ENCODE measurements at places on chromosomes 4 and X.

DNA sequence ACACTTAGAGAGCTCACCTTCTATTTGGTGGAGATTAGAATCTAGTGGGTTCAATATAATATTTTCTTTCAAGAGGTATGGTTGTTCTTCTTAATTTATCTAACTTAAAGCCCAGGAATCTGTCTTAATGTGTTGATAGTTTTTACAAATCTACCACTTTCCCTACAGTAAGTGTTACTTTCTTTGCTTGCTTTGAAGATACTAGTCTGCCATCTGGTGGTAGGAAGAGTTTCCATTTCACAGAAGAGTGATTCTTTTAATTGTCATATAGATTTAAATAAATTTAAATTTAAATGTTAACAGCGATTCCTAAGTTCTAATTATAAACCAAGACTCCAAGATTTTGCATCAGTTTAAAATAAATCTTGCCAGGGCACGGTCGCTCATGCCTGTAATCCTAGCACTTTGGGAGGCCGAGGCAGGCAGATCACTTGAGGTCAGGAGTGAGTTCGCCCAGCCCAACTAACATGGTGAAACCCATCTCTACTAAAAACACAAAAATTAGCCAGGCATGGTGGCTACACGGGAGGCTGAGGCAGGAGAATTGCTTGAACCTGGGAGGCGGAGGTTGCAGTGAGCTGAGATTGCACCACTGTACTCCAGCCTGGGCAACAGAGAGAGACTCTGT lies 43.5 kb downstream of the NUDT9 start:
- no peak for DNase-seq

DNA sequence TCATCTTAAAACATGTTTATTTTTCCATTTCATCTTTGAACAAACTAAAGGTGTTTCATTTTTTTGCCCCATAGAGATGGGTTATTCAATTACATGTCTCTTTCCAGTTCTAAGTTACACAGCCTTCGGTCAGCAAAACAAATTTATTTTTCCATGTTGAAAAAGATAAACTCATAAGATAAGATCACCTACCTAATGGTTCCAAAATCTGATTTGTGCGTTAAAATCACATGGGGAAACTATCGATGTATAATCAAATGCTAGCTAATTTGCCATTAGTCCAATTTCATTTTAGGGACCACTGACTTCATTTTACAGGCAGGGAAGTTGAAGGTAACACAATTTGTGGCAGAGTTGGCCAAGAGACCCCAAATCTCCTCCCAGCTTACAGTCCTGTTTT lies 67.2 kb upstream of the ACSL1 start:
- DNase-seq, result no peak

- no peak for DNase-seq
Observed at GRCh38 chr4:3221996-3222395, 27.0 kb upstream of the MSANTD1 start.

DNA sequence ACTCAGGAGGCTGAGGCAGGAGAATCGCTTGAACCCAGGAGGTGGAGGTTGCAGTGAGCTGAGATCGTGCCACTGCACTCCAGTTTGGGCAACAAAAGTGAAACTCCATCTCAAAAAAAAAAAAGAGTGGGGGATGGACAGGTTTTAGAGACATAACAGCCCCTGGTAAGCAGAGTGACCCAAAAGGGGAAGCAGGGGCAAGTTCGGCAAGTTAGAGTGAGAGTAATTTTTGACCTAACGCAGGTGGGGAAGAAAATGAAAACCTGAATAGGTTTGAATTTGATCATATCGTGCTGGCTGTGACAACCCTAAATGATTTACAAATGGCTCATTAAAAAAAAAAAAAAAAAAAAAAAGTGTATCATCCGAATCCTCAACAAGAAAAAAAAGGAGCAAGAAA lies 25.7 kb upstream of the TMEM131L start:
- DNase-seq, result no peak

- DNase-seq, result no peak
Observed at GRCh38 chrX:129091097-129091496, 432.2 kb downstream of the SMARCA1 start.

- no peak for DNase-seq
Observed at GRCh38 chr4:111812114-111812513, 333.1 kb upstream of the FAM241A start.

- no peak for DNase-seq
Observed at GRCh38 chr4:94548571-94548970, 96.8 kb downstream of the PDLIM5 start.

DNA sequence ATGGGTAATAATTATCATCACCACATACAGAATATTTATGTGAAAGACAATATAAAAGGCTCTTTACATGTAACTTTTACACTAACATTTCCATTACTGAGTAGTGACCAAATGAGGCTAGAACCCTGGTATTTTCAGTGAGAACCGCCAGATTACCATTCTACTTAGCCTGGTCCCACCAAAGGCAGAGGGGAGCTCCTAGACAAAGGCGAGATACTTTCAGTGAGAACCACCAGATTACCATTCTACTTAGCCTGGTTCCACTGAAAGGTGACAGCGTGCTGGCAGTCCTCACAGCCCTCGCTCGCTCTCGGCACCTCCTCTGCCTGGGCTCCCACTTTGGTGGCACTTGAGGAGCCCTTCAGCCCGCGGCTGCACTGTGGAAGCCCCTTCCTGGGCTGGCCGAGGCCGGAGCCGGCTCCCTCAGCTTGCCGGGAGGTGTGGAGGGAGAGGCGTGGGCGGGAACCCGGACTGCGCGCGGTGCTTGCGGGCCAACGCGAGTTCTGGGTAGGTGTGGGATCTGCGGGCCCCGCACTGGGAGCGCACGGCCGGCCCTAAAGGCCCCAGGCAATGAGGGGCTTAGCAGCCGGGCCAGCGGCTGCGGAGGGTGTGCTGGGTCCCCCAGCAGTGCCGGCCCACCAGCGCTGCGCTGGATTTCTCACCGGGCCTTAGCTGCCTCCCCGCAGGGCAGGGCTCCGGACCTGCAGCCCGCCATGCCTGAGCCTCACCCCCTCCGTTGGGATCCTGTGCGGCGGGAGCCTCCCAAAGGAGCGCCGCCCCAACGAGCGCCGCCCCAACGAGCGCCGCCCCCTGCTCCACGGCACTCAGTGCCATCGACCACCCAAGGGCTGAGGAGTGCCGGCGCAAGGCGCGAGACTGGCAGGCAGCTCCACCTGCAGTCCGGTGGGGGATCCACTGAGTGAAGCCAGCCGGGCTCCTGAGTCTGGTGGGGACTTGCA lies 1276.1 kb downstream of the PCDH7 start:
- no peak for DNase-seq

Data from hypothalamus (tissue), 51 donors.